ENCODE measurements at places on chromosomes 12 and 14. TPM values are rescaled to one million over a fixed set of nuclear protein-coding genes. Genes with fewer than 3 reads are reported as not detected.

WNT5B gene
- total RNA-seq = 0.43 TPM

LTBR gene
- 121 TPM for total RNA-seq

MFAP5 gene
- total RNA-seq = 11.5 TPM

ENDOU gene
- total RNA-seq = not detected

OR4Q3 gene
- total RNA-seq = not detected

PLEKHD1 gene
- total RNA-seq = under 0.01 TPM

OR4K1 gene
- not detected for total RNA-seq

SIRT4 gene
- 0.96 TPM for total RNA-seq

CDCA3 gene
- 2.4 TPM for total RNA-seq

PDE3A gene
- total RNA-seq = not detected

ACSS3 gene
- total RNA-seq = 2.9 TPM

IPO4 gene
- total RNA-seq = 45.6 TPM

CLEC7A gene
- total RNA-seq = not detected

Data from tracheal epithelial cell (primary cell).